Stimulated activated CD8-positive, alpha-beta memory T cell treated with anti-CD3 and anti-CD28 coated beads, Interleukin-7, amount 100 ng/mL, for 1 hour (primary cell): ENCODE measurements at places on chromosomes 4 and X.

GRCh38 chr4:156102411-156102810 is 148.7 kb upstream of the CTSO start:
- DNase-seq, result no peak

GRCh38 chrX:102959471-102959870 is 22.4 kb downstream of the RAB40AL start:
- no peak for DNase-seq

GRCh38 chrX:8728932-8729535 is 2.9 kb downstream of the ANOS1 start:
- no peak for DNase-seq

DNA sequence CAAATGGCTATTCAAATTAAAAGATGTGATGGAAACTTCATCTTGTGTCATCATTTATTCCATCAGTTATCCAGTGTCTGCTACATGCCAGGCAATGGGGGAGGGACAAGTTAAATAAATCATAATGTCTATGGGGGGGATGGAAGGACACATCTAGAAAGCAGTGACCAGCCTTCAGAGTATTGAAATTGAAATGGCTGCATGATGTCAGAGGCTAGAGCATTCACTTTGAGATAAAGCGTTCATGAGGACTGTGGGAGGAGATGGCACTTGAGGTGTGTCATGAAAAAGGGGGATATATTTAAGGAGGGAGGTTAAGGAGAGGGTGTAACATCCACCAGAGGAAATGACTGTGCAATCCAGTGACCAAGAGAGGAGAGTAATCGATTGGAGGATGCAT is 50.6 kb downstream of the SLIT2 start:
- no peak for DNase-seq

DNA sequence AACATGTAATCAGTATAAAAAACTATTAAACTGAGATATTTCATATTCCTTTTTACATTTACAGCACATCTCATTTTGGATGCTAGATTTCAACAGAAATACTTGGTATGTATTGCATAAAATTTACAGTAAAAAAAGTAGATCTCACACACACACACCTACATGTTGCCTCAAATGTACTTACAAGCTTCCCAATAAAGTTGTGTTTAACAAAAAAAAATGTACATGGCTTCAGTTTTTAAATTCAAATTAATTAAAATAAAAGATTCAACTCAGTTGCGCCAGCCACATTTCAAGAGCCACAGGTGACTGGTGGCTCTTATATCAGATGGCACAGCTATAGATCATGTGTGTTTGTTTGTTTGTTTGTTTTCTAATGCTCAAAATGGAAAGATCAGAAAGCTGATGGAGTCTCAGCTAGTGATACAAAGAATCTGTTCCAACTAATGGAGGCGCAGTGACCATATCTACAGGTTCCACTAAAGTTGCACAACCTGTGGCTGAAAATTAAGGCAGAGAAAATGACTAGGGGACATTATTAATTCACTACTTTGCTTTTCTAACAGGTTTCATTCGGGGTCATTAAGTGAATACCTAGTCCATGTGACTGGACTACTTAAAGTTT is 45.0 kb downstream of the RBM47 start:
- no peak for DNase-seq

GRCh38 chr4:169271692-169272007 is 894 bp upstream of the SH3RF1 start:
- DNase-seq, result no peak

GRCh38 chr4:1191621-1192020 is 19.2 kb upstream of the SPON2 start:
- DNase-seq, result no peak

DNA sequence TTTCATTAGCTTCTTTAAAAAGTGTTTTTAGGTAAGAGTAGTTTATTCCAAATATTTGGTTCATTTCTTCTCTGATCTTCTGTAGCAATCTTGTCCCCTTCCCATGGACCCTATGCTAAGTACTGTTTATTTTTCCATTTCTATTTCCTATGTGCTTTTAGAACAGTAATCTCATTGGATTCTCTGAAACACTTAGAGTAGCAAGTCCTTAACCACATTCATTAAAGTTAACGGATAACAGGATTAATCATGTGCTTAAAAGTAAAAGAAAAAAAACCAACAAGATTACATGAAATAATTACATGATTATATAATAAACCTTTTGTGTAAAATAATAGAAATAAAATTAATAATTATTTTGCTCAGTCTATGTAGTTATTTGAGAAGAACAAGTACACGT is 929.7 kb downstream of the C4orf33 start:
- DNase-seq, result no peak

DNA sequence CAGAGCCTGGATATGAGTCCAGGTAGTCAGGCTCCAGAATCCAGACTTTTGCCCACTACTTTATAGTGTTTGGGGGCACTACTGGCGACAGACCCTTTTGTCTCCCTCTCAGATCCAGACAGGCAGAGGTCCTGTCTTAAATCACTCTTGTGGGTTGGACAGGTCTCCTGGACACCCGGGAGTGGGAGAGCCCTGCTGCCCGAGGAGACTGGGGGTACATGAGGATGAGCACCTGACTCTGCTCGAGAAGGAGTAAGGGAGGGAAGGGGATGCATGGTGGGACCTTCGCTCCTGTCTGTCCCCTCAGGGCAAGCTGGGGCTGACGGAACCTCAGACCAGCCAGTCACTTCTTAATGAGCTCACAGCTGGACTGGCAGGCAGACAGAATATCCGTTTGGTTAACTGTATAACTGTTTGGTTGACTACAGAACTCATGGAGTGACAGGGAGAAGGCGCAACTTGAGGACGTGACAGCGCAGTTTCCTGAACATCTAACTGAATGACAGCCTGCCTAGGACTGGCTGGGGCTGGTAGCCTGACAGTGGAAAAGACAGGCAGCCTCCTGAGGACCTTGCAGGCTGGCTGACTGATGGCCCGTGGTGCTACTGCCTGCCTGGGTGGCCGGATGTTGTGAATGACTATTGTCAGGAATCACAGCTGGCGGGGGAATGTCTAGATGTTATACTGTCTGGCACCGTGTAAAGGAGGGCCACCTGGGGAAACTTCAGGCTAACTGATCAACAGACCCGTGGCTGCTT is 1.6 kb upstream of the SUV39H1 start:
- no peak for DNase-seq

DNA sequence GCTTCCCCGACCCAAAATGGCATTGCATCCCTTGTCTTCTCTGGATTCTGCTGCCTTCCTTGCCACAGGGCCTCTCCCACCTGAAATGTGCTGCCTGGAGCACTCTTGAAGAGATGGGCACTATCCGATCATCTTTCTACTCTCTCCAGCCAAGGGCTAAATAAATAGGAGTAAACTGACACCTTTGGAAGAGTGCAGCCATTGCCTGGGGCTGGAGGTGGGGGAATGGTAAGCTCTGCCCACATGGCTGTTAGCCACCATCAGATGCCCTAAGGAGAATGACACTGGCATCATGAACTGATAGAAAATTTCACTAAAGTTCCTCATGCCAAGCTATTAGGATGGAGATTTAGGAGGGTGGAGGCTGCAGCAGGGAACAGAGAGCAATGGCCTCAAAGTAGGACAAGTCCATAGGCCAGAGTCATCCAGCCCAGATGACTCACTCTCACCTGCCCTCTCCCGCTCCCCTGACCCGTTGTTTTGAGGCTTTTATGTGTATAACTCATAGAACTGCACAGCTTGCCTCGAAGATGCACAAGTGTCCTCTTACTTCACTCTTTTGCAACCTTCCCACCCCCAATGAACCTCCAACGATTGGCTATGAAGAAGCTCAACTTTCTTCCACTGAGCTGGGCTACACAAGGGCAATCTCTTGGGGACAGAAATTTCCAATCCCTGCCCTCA is 822 bp upstream of the PFKFB1 start:
- DNase-seq, result no peak

DNA sequence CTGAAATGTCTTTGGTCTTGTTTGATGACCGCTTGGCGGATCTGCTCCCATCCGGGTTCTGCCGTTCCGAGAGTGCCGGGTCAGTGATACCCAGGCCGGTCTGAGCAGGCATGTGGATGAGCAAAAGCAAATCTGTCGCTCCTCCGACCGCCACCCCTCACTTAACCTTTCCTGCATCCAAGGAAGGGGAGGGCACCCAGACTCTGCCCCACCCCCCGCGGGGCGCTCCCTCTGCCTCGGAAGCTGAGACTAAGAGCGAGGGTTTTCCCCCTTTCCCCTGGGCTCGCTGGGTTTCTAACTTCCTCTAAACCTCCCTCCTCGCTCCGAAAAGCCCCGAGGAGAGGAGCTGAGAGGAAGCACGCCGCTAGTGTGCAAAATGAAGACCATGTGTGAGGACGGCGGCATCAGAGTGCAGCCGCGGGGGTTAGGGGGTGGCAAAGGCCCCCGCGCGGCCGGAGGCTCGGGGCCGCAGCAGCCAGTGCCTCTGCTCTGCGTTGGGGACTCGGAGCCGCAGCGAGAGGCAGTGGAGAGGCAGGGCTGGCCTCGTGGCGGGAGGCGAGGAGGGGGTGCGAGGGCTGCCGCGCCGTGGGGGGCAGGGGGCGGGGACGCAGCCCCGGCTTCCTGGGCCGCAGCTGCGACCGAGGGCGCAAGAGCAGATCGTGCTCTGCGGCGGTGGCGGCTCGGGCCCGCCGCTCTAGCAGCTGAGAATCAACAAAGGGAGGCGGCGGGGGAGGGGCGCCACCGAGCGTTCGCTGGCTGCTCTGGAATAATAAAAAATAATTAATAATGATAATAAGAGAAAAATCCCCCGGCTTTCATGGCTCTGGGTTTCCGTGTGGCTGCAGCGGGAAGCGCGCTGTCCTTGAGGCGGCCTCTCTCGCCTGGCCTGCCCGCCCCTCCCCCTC is 55.8 kb upstream of the BCOR start:
- DNase-seq, result no peak

DNA sequence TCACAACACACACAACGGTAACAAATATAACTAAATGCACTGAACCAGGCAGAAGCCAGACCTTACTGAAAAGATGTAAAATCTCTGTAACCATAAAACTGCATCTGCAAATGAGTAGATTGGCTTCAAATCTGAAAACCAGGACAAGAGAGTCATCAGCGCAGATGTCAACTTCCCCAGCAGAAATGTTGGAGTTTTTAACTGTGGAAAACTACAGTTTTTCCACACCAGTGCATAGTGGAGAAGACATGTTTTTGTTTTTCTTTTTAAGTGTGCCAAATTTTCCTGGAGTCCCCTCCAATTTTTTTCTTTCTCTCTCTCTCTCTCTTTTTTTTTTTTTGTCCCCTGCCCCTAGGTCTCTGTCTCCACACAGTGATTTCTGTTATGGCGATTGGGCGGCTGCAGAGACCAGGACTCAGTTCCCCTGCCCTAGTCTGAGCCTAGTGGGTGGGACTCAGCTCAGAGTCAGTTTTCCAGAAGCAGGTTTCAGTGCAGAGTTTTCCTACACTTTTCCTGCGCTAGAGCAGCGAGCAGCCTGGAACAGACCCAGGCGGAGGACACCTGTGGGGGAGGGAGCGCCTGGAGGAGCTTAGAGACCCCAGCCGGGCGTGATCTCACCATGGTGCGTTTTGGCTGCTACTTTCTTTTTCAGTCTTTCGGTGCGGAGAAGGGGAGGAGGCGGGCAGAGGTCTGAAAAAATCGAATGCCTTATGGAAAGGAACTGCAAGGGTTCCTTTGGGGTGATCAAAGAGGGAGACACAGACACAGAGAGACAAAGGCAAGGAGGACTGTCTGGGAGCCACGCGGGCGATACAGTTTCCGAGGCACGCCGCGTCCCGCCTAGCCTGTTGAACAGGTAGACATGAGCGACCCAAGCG is at the start of gene GUCY1A1:
Gene GUCY1A1 (plus strand): TSS at position 505 of the 878 bp plus-strand sequence. CDS start 30,020 bp downstream, outside the sequence.
- DNase-seq, result no peak
